ENCODE measurements at places on chromosomes 7 and 10. TPM values are rescaled to one million over a fixed set of nuclear protein-coding genes. Genes with fewer than 3 reads are reported as not detected.

DNA sequence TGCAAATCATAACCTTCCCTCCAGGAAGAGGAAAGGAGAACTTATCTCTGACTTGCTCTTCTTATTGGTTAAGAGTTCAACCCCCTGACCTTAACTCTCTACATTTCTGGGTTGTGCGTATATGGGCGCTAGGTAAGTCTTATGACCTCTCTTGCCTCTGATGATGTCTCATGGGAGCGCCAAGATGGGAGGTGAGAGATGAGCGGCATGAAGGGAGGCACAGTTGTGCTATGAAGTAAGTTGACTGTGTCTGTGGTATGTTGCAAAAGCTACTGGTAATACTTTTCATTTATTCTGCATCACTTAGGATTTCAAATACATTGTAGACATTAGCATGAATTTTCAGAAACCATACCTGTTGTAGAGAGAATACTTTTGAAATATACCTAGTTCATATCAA lies 59.0 kb downstream of the EXOC6 start:
- no peak for DNase-seq

EPHB6 gene
- 28.7 TPM for total RNA-seq

DNA sequence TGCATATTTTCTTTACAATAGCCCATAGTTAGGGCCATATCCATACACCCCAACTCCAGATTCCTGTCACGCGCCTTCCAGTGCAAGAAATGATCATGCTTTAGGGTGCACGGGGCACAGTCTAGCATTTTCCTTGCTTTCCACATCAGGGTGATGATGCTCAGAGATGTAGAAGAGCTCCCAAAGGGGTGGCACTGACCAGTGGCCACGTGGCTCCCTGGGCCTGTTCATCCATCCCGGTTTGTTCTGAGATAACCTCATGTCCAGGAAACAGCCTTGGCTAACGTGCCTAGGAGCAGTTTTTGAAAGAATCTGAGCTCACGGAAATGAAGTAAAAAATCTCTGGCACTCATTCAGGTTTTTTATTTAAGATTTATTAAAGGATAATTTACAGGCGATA lies 139.3 kb downstream of the GALNT17 start:
- DNase-seq, result no peak

- no peak for DNase-seq
Observed at GRCh38 chr10:1667392-1667791, 69.9 kb downstream of the ADARB2 start.
